ENCODE measurements at places on chromosomes 7 and 10.

- DNase-seq: no peak
These were observed 14.3 kb upstream of the ELOVL3 start for GRCh38 chr10:102211615-102212299.

DNA sequence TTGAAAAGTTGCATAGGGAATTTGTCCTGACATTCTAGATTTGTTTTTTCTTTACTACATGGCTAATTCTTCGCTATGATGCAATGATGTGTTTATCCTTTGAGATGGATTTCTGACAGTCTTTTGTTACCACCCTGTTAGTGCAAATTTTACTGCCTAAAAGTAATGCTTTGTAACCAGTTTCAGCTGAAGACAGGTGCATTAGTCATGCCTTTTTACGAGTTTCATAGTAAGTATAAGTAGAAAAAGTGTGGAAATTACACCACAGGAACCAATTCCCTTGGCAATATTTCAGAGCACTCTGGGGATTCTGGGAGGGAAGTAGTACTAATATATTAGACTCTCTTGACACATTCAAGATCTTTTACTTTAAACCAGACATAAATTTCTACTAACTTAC, 257.8 kb upstream of the DKK1 start:
- DNase-seq: no peak

GRCh38 chr7:86785641-86786040, 141.9 kb downstream of the GRM3 start:
- no peak for DNase-seq

- no peak for DNase-seq
These were observed 6.9 kb upstream of the NUDCD3 start for GRCh38 chr7:44497155-44498027.

GRCh38 chr10:9451211-9451773, 1396.8 kb downstream of the GATA3 start:
- DNase-seq: no peak

DNA sequence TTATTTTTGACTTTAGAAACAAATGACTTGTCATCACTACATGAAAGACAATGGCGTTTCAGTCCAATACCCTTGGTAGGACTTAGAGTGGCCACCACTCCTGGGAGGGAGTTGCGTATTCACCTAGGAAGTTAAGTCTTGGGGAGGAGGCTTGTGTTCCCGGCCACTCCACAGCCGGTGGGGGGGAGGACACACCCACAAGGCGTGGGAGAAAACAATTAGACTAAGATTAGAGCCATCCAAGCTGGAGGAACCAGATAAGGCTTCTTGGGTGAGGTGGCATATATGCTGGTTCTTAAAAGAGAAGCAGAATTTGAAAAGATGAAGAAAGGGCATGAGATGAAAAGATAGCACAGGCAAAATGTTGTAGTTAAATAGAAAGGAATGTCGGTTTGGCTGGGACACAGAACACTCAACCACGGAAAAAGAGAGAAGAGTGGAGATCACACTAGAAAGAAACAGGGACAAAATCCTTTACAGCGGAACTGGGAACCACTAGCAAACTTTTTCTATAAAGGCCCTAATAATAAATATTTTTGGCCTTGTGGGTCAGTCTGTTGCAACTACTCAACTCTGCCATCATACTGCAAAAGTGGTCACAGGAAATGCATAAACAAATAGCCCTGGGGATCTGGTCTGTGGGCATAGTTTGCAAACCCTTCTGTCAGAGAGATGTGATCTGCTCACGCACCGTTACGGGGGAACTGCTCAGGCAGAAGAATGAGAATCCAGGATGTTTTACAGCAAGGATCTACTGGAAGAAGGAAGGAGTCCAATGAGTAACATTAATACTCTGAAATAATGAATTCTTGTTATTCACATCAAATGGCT, 651.8 kb downstream of the PARD3 start:
- DNase-seq: no peak

DNA sequence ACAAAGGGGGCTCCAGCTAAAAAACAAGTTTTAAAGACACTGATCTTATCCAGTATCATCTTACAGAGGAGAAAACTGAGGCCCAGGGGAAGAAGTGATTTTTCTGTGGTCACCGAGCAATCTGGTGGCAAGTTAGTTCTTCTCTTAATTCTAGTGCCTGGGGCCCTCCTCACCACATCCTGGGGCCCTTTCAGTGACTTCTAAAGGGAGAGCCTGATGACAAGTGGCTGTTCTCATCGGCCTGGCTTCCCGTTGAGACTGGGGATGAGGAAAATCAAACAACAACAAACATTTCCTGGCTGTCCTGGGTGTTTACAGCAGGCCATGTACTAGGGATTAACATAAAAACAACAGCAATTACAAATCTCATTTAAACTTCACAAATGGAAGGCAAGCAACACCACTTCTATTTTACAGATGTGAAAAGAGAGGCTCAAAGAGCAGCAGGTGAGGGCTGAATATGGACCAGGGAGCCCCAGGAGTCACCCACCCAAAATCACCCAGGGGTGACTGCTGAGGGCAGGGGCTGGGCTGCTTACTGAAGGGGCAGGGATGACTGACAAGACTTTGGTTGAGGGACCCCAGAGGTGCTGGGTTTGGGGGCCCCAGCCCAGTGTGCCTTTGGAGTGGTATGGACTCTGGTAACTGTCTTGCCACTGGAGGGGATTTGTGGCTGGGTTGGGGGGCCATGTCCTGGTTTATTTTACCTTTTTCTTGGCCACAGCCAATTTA, 24.7 kb upstream of the MTPAP start:
- no peak for DNase-seq

DNA sequence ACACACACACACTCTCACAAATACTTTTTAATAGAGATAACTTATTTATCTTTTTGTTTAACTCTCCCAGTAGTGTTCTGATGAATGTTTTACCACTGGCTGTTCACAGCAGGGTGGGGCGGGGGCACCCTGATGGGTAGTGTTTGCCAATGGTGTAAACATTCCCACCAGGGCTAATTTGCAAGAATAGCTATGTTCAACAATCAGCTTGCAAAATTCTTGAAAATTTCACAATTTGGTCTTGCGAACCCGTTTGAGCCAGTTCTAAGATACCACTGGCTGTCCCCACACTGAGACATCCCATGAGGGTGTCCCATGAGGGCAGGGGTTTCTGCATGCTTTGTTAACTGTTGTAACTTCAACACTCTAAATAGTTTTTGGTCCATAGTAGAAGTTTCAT, 348.5 kb downstream of the CXCL12 start:
- DNase-seq: no peak

- no peak for DNase-seq
These were observed 376.2 kb upstream of the SEMA3C start for GRCh38 chr7:81294897-81295515.

DNA sequence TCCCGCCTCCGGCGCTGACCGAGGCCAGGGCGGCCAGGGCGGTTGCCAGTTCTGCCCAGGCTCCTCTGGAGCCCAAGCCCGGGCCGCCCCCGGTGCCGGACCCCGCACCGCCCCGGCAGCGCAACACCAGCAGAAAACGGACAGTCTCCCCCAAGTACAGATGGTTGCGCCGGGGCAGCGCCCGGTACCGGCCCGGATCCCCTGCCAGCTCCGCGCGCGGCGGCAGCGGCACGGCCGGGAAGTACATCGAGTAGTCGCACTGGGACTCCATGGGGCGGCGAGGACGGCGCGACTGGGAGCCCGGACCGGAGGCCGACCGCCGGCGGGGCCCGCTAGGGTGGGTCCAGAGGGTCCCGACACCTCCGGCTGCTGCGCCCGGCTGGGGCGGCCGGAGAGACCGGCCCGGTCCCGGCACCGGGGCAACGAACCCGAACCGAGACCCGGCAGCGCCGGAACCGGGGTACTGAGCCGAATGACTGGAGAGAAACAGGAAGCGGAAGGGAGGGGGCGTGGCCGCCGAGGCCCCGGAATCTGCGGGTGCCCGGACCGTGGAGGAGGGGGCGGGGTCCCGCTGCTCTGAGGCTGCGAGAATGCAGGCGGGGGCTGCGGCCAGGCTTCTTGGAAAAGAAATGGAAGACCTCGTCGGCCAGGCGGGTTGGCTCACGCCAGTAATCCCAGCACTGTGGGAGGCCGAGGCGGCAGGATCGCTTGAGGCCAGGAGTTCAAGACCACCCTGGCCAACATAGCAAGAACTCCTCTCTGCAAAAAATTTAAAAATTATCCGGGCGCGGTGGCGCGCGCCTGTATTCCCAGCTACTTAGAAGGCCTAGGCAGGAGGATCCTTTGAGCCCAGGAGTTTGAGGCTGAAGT, at the start of gene TRAPPC14:
Gene TRAPPC14, minus strand, starts transcription at position 495 of the 870 bp plus-strand sequence. Its CDS starts 224 bp downstream, at position 271.
- DNase-seq: peak; percentile 89

DNA sequence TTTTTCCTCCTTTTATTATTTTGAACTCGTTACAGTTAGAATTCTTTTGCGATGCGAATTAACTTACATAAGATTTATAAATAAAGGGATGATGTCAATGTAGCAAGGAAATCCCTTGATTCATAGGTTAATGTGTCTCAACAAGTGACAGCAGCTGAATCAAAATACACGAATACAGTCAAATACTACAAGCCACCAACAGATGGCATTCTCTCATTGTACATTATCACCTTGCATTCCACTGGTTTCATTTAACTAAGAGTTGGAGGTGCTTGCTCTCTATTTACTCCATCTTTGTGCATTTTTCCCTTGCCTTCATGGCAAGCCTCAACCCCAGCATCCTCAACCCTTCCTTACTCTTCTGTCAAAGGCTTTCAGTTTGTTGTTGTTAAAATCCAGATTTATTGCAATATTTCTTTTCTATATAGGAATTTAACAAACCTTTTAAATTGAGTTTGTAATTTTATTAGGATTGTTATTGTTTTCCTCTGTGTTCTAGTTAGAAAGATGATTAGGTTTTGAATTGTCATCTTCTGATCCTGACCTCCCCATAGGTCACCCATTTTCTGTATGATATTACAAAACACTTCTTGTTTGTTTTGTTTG, 78.3 kb downstream of the SLC25A40 start:
- DNase-seq: no peak

GRCh38 chr7:41882256-41882655, 179.4 kb upstream of the INHBA start:
- DNase-seq: no peak
